ENCODE measurements at places on chromosomes 13 and 19.

DNA sequence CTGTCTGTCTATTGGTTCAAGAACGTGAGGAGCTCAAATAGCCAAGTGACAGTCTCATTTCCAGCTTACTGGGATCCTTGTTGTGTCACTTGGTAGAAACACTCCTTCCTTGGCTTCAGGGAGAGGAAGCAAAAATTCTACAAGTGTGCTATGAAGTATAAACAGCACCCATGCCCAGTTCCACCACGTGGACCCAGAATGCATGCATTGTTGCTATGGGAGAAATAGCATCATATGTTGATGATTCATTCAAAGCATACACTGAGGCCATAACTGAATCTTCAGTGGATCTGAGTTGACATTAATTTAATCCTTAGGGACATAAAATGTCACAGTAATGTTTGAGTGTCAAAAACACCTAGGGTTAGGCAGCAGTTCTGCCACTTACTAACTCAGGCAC lies 199.0 kb upstream of the RXFP2 start:
- no peak for DNase-seq

- no peak for DNase-seq
Measured at GRCh38 chr19:56508290-56508778, 679 bp downstream of the ZNF471 start.

DNA sequence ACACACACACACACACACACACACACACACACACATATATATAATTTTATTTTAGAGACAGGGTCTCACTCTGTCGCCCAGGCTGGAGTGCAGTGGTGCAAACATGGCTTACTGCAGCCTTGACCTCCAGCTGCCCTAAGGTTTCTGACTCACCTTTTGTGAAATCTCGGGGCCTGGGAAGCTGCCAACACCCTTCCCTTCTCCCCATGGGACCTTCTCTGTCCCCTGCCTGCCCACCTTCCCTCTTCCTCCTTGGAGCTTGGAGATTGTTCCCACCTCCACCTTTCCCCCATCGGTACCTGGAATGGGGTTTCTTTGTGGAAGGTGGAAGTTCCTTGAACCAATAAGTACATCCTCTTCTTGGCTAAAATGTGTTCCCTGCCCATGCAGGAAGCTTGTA lies 6.3 kb downstream of the ARRDC5 start:
- no peak for DNase-seq

- DNase-seq, result no peak
Measured at GRCh38 chr13:65149687-65150086, 2080.4 kb downstream of the PCDH9 start.

GRCh38 chr13:77696006-77696878 lies 1.2 kb upstream of the SLAIN1 start:
- DNase-seq, result no peak

DNA sequence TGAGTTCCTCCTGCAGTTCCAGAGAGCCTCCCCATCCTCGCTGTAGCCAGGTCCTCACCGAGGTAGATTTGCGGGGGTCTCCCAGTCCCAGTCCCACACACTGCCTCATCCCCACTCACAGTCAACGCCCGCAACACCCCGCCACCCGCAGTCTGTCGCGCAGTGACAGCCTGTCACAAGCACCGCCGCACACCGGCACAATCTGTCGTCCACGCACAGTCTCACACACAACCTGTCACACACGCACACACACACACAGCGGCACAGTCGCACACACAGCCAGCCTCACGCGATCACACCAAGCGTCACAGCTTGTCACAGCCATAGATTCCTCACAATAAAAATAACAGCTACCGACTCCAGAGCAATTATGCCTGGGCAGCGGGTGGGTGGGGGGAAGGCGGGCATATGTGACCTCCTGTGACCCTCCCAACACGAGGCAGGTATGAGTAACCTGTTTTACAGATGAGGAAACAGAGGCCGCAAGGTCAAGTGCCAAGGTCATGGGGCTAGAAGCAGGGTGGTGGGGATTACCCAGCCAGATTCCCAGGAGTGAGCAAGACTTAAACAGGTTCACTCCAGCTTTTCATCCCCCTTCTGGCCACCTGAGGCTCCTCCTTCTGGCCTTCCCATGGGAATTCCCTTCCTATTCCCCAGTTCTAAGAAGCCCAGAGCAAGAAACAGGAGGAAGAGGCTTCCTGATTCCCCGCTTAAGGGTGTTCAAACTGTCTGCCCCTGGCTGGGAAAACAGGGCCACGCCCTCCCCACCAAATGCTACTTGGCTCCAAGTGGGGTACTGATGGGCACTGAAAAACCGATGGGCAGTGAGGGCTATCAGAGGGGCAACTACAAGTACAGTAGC lies 13.9 kb downstream of the NFIX start:
- DNase-seq, result no peak

- DNase-seq, result no peak
Measured at GRCh38 chr19:10838377-10838776, 2.4 kb upstream of the TMED1 start.

GRCh38 chr13:26821672-26822071 lies 61.1 kb upstream of the GPR12 start:
- DNase-seq, result no peak

Measured in activated T-cell treated with anti-CD3 and anti-CD28 coated beads for 1 hour (primary cell).